Hindlimb muscle (tissue), 1 donor: ENCODE measurements at places on chromosomes 3 and 15. TPM values are rescaled to one million over a fixed set of nuclear protein-coding genes. Genes with fewer than 3 reads are reported as not detected.

The DAZL gene
- not detected for polyA plus RNA-seq

The TEX9 gene
- polyA plus RNA-seq: 1.7 TPM

The MDFIC2 gene
- polyA plus RNA-seq: not detected

The MUSTN1 gene
- 203 TPM for polyA plus RNA-seq

DNA sequence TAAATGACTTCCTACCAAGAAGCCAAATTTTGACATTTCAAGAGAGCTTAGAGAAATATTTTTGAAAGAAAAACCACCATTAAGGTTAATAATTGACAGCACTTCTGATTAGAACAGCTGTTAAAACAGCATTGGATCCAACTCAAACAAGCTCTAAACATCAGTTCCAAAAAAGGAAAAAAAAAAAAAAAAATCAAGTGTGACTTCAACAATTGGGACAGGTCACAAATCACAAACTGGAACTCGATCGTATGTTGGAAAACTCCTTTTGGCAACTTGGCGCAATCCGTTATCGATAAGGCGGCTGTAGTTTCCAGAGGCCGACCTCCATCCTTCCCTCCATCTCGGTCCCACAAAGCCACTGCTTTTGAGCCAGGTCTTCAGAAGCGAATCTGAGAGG, 17.8 kb downstream of the TLE3 start:
- DNase-seq: no peak

GRCh38 chr3:22319446-22319845, 568.4 kb upstream of the ZNF385D start:
- no peak for DNase-seq

DNA sequence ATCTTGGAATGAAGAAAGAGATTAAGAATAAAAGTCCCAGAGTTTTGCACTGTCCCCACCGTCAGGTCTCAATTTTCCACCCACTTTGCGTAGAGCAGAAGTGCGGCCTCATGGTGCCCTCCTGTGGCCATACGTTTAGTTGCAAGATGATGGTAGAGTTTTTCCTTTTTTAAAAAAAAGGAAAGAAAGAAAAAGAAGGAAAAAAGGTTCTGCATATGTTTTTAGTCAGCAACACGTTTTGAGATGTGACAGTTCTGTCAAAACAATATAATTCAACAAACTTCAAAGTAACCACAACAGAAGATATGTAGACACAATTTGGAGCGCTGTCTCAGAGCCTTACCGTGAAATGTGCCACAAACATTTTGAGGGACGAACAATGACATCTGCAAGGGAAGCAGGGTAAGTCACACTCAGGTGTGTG, 24.6 kb downstream of the EBLN2 start:
- peak; percentile 53 for DNase-seq

GRCh38 chr3:56782906-56783305, 18.8 kb downstream of the ARHGEF3 start:
- no peak for DNase-seq

GRCh38 chr3:64019879-64020278, 3.4 kb downstream of the PSMD6 start:
- DNase-seq: no peak

- DNase-seq: no peak
Measured at GRCh38 chr3:108479224-108479623, 31.2 kb downstream of the MYH15 start.

DNA sequence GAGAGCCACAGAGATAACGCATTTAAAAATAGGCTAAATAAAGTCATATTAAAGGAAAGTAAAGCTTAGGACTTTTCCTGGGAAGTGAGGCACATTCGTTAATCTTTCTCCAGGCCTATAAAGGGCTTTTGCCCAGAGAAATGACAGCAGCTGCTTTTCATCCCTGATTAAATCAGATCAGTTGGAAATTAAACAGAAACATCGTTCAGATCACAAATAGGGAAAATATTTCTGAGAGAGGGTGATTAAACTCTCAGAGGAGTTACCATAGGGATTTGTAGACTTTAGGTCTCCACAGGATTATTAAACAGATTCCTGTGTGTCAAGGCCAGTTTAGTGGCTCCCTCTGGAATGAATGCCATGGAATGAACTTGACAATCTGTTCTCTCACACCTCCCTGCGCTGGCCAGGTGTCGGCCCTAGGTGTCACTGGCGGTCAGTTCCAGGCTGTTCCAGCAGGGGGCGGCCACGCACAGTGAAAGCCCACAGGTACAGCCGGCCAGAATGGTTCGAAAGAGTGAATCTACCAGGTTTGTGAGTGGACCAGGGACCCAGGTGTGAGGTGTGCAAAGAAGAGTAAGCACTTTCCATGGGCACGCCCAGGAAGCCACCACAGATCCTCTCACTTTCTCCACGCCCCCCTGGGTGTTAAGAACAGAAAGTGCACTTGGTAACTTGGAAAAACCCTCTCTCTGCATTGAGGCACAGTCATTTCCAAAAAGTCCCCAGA, 253.0 kb upstream of the RASGRP1 start:
- DNase-seq: peak; percentile 59
